NCI-H345 (cell line): ENCODE measurements at places on chromosomes 2 and 18.

DNA sequence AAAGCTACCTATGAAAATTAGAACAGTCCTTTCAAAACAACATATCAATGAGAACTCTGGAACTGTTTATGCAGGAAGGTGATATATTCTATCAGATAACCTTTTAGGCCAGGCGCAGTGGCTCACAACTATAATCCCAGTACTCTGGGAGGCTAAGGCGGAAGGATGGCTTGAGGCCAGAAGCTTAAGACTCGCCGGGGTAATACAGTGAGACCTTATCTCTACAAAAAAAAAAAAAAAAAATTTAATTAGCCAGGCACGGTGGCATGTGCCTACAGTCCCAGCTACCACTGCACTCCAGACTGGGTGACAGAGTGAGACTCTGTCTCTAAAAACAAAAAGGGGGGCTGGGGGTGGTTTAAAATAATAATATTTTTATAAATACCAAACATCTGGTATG is 77.9 kb downstream of the OSBPL1A start:
- DNase-seq: no peak

- peak; percentile 82 for DNase-seq
Observed at GRCh38 chr18:13216092-13216582, 2.4 kb upstream of the LDLRAD4 start.

DNA sequence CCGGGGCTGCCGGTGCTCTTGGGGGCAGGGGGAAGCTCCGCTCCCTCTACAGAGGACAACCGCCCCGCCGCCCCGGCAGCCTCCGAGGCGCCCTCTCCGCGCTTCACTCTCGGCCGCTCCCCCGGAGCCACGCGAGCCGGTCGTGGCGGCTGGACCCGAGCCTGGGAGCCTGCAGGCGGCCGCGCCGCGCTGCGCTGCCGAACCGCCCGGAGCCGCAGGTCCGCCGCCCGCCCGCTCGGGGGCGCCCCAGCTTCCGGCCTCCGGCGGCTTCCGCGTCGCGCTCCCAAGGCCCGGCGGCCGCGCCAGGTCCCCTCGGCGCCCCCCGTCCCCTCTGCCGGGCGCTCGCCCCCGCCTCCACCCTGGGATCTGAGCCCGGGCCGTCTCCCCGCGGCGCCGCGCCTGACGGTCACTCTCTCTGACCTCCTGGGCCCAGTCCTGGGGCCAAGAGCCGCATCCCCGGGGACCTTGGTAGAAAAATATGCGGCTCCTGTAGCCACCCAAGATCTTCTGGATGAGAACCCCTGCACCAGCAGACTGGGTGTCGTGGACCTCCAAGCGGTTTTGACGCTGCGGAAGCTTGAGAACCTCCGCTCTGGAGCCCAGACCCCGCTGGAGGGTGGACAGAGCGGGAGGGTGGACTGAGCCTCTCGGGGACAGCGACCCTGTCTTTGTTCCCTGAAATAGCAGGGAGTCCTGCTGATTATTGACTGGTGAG is 44.3 kb downstream of the SERTAD2 start:
- no peak for DNase-seq

DNA sequence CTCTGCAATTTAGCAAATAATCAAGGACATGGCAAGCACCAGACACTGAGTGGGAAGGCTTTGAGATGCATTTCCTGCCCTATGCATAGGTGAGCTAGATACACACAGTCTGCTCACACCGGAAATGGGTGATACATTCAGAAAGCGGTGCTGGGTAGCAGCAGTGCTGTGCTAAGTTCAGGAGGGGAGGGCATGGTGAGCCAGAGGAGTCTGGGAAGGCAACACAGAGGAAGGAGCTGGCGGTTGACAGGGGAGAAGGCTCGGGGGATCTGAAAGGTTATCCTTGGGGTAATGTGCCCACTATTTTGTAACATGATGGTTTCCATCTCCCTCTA is 57.4 kb upstream of the EPAS1 start:
- DNase-seq: no peak

- DNase-seq: no peak
Observed at GRCh38 chr18:12394428-12394827, 13.3 kb upstream of the PRELID3A start.

DNA sequence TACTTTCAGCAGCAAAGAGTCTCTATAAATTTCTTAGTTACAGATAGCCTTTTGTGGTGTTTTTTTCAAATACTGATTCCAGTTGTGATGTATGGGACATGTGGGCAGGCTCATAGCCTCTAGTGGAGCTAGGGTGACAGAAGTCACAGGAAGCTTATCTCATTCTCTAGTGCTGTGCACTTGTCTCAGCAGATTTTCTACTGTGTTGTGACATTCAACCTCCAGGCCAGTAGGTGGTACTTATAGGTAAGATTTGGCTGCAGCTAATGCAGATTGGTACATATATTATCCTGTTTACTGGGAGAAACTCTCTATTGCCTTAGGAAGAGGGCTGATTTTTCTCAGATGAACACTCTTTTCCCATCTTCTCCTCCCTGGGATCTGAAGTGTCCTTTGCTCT is 176.2 kb downstream of the CALCRL start:
- DNase-seq: no peak

DNA sequence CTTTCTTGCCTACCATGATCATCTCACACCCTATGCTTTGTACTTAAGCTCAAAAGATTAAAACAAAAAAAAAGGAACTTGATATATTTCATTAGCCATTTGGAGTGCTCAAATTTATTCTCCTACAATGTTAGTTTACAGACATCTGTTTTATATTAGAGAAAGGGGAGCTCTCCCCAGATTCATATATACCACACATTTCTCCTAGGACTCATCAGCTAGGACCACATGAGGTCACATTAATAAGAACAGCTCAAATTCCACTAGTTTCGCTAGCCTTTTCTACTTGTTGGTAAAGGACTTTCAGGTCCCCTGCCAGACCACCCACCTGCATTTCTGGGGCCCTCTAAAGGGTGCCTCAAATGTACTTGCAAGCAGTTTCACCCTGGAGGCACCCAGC is 151.2 kb upstream of the MMADHC start:
- DNase-seq: no peak

DNA sequence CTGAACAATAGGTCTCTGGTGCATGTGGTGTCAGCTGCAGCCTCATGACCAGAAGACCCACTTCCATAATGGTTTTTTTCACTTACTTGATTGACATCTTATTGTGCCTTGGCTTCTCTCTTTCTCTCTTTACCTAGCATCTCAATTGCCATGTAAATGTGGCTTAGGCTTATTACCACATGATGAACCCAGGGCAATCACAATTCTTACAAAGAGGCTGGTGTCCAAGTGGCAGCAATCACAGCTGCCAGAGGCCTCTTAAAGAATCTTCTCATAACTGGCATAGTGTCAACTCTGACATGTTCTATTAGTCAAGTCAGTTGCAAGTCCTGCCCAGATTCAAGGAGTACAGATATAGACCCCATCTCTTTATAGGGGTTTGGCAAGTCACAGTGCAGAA is 1224.8 kb downstream of the SUCLG1 start:
- no peak for DNase-seq

GRCh38 chr18:11998193-11998592 is 16.9 kb downstream of the IMPA2 start:
- DNase-seq: no peak

DNA sequence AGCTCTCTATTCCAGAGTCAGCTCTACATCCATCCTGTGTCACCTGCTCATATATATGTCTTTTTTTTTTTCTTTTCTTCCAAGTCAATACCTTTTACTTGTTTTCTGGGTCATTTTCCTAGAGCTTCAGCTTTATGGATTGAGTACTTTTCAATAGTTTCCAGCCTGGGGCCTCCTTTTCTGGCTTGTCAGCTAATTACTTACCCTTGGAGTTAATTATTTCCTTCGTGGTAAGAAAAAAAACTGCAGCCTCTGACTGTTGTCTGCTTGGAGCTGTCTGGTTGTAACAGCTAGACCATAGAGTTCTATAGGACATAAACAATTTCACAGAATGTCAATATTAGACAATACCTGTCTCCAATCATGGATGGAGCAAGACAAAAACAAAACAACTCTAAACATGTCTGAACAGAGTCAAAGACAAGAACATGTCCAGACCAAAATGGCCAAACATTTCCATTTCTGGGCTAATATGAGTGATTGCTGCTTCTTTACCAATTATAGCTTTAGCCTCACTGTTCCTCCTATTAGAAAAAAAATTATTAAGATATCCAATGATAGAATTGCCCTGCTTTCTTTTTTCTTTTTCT is 643.1 kb downstream of the SLC4A3 start:
- DNase-seq: peak; percentile 2

DNA sequence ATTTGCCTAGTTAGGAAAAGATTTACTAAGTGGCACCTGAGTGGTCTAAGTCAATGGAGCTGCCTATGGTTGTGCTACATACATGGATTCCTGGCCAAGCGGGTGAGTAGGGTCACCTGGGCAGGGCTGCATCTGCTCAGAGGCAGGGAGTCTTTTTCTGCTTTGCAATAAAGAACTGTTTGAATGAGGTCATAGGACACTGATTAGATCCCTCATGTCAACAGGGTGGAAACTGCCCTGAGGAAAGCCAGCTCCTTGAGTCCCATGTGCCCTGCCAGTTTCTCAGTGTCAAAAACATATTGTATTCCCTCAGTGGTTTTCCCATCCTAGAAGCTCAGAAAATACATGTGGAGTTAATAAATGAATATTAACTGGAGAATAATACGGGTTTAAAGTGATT is 4.6 kb downstream of the LAMA3 start:
- no peak for DNase-seq

- DNase-seq: no peak
Observed at GRCh38 chr18:59263661-59264060, 9.6 kb downstream of the RAX start.

DNA sequence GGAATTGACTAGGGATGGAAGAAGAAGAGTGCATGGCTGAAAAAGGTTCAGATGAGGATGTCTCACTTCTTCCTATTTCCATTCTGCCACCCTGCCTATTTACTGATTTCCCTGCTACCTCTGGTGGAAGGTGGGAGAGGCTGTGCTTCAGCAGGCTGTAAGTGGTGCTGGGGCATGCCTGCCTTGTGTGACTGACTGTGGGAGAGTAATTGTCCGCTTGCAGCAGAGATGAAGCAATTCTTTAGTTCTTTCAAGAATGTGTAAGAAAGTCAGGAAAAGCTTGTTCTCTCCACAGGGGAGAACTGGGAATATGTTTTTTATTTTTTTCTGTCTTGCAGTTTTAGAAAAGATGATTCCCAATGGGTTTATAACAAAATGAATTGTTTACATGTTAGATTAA is 72.5 kb upstream of the NYAP2 start:
- DNase-seq: peak; percentile 29

DNA sequence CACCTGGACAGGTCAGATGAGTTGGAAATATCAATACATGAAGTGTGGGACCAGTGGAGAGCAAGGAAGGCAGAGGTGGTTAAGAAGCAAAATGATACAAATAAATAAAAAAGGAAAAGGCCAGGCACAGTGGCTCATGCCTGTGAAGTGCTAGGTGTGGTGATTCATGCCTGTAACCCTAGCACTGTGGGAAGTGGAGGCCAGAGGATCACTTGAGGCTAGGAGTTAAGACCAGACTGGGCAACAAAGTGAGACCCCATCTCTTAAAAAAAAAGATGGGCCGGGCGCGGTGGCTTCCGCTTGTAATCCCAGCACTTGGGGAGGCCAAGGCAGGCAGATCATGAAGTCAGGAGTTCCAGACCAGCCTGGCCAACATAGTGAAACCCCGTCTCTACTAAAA is 2.9 kb downstream of the STON1 start:
- no peak for DNase-seq

DNA sequence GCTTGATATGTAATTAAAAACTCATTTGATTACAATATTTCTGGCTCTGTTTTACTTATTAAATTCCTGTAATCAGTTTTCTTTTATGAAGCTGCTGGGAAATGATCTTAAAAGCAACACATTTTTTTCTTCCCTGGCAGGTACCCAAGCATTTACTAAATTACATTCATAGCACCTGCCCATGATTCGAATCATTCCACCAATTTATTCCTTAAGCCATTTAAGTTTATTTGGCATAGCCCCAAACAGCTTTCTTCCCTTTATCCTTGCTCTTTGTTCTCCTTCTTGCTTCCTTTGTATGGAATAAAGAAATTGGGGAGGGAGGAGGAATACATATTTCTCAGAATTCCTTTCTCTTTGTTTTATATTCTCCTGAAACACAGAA is 241.3 kb downstream of the AGPS start:
- DNase-seq: peak; percentile 37

DNA sequence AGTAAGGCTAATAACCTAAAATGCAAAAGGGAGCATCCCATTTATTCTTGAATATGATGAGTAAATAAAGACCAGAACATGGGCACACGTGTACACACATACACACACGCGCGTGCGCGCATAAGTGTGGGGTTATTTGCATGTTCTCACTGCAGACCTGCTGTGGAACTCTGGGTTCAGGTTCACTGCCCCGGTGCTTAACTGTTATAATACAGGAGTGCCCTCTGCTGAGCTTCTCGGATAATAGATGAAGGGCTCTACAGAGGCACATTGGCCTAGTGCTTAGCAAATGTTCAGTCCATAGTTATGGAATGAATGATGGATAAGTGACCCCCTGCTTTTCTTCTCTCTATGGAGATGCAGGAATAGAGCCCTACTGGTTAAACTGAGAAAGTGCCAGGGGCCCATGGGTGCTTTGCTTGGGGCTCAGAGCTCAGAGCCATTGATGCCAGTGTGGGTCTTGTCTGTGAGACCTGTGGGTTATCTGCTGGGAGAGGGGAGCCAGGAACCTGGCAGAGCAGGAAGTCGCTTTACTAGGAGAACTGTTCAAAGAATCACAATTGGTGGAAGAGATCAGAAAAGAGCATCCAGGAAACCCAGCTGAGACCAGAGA is 3.6 kb upstream of the ARL4C start:
- peak; percentile 67 for DNase-seq
